A673 (cell line): ENCODE measurements at places on chromosomes 3 and 15.
A peak's percentile ranks its signal among the peaks of the same experiment; 100 is the strongest.

- DNase-seq: peak; percentile 98
Observed at GRCh38 chr3:123586131-123586530, 1.3 kb upstream of the HACD2 start.

DNA sequence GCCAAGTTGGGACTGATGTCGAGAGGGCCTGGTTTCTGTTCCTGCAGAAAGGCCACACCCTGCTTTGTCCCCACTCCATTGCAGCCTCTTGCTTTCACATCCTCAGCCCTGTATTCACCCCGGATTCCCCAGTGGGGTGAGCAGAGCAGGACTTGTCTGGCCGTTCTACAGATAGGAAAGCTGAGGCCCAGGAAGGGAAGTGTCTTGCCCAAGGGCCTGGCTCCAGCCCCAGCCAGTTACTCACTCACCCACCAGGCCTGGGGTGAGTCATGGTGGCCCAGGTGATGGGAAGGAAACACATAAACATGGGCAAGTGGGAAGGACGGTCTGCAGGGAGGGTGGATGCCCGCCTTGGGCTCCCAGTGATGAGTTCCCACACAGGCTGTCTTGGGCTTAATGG lies 6.1 kb upstream of the DUSP7 start:
- no peak for DNase-seq

GRCh38 chr3:123267821-123268220 lies 66.1 kb downstream of the SEC22A start:
- DNase-seq: peak; percentile 31

DNA sequence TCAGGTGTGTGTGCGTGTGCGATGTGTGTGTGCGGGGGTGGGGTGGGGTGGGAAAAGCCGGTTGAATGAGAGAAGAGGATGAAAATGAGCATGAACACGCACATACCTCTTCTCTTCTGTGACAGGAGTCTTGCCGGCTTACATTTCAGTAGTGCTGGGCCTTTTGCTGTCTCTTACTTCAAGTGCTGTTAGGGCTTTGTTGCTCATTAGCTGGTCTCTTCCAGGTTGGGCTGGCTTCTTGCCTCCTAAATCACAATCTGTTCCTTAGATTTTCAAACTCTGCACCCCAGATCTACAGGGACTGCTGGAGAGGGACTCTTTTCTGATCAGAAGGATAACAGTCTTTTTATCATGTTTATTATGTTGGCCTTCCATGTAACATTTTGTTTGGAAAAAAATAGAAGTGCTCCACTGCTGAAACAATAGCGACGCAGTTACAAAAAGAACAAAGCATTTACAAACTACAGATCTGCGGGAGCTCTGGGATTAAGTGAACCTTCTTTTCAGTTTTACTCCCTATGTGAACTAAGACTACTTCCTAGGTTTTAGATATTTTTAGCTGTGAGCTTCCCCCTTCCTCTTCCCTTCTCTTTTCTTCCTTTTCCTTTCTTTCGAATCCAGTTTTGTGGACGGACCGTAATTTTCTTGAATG lies 48.5 kb downstream of the USP13 start:
- DNase-seq: no peak

- DNase-seq: no peak
Observed at GRCh38 chr3:196660381-196661166, 21.1 kb downstream of the NRROS start.

GRCh38 chr3:72310419-72311380 lies 525.8 kb upstream of the PROK2 start:
- DNase-seq: peak; percentile 42

DNA sequence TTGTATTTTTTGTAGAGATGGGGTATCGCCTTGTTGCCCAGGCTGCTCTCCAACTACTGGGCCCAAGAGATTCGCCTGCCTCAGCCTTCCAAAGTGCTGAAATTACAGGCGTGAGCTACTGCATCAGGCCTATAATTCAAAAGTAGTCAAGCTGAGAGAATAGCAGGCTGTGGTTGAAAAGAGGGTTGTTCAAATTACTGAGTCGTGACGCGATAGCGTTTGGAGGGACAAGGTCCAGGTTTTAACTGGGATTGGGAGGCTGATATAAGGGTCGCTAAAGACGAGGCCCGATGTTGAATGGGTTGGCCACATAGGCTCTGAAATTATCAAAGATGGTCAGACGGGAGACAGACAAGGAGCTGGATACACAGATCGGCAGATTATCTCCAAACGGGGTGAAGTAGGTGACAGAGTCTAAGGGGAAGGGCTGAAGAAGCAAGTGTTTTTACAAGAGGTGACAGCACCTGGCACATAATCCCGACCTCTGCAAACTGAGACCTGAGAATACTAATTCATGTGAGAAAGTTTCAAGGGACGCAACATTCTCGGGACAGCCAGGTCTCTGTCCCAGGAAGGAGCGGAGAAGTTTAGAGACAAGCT lies 759 bp upstream of the ARID3B start:
- peak; percentile 15 for DNase-seq

- DNase-seq: peak; percentile 32
Observed at GRCh38 chr15:69826819-69827175, 270.9 kb downstream of the TLE3 start.

- no peak for DNase-seq
Observed at GRCh38 chr3:172800156-172800555, 49.6 kb downstream of the ECT2 start.

- no peak for DNase-seq
Observed at GRCh38 chr3:160053048-160053391, 64.4 kb downstream of the IL12A start.
